ENCODE measurements at places on chromosomes 1 and 21. TPM values are rescaled to one million over a fixed set of nuclear protein-coding genes. Genes with fewer than 3 reads are reported as not detected.

- no peak for DNase-seq
- no peaks in the 10 kb centered on the region for H3K27me3 ChIP-seq
- H3K36me3 ChIP-seq: no peaks in the 10 kb centered on the region
- H3K4me1 ChIP-seq: peaks cover 8% of the 10 kb centered on the region
- H3K27ac ChIP-seq: peak overlapping the region; percentile 7
- H3K4me3 ChIP-seq: no peak overlapping the region
Measured at GRCh38 chr1:94962409-94963265, 35.7 kb upstream of the CNN3 start.

DNA sequence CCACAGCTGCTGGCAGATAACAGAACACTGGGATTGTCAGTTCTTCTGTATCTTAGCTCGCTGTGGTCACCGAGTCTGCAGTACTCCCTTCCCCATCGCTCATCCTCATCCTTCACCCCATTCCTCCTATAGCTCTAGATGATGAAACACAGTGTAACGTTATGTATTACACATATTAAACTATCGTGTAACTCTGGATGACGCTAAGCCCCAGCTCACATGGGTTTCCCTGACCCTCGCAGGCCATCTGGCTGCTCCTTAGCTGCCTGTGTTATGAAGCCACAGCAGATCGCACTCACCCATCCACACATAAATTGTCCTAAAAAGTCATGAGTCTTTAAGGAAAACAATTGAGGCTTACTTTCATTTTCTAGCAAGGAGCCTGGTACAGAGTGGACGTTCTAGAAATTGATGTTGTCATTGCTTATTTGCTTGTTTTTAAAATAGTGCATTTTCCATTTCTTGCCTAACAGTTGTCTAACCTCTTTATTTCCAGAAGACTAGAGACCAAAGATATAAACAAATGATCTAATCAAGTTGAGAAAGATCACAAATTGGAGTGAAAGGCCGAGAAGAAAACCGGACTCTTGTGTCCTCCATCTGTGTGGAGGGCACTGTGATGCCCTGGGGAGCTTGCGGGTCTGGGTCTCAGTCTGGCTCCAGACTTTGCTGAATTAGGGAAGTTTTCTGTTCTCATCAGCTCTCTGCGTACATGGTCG, 24.3 kb upstream of the PCP4 start:
- DNase-seq: no peak
- no peak overlapping the region for H3K27ac ChIP-seq
- no peaks in the 10 kb centered on the region for H3K36me3 ChIP-seq
- no peaks in the 10 kb centered on the region for H3K4me1 ChIP-seq

- DNase-seq: peak; percentile 69
- no peak overlapping the region for H3K4me3 ChIP-seq
- no peaks in the 10 kb centered on the region for H3K27me3 ChIP-seq
- H3K4me1 ChIP-seq: no peaks in the 10 kb centered on the region
- H3K27ac ChIP-seq: no peak overlapping the region
- H3K36me3 ChIP-seq: no peaks in the 10 kb centered on the region
Measured at GRCh38 chr21:40143822-40144525, 276.7 kb downstream of the PCP4 start.

- no peak for DNase-seq
- peaks cover 11% of the 10 kb centered on the region for H3K36me3 ChIP-seq
- peaks cover 10% of the 10 kb centered on the region for H3K4me1 ChIP-seq
- H3K27ac ChIP-seq: peak overlapping the region; percentile 56
- H3K27me3 ChIP-seq: no peaks in the 10 kb centered on the region
Measured at GRCh38 chr1:246592695-246593094, 26.4 kb downstream of the CNST start.

- H3K27me3 ChIP-seq: no peaks in the 10 kb centered on the region
- DNase-seq: no peak
- H3K27ac ChIP-seq: no peak overlapping the region
- no peaks in the 10 kb centered on the region for H3K36me3 ChIP-seq
- H3K4me1 ChIP-seq: no peaks in the 10 kb centered on the region
Measured at GRCh38 chr21:20644552-20644951, 353.7 kb upstream of the NCAM2 start.

- no peak for DNase-seq
- no peaks in the 10 kb centered on the region for H3K36me3 ChIP-seq
- H3K4me1 ChIP-seq: peaks cover 5% of the 10 kb centered on the region
- H3K4me3 ChIP-seq: no peak overlapping the region
- H3K27ac ChIP-seq: 0 out of 2 replicates have a peak overlapping the region, but pooled peaks have one; percentile 10
- no peaks in the 10 kb centered on the region for H3K27me3 ChIP-seq
Measured at GRCh38 chr21:37380349-37381323, 14.1 kb downstream of the DYRK1A start.

Gene SPRR2B
- not detected for polyA plus RNA-seq

GRCh38 chr1:32014948-32015273, 1.2 kb downstream of the KHDRBS1 start:
- peak overlapping the region; percentile 80 for H3K4me3 ChIP-seq
- H3K27ac ChIP-seq: peak overlapping the region; percentile 94
- H3K4me1 ChIP-seq: peaks cover 11% of the 10 kb centered on the region
- no peak for DNase-seq
- peaks cover 37% of the 10 kb centered on the region for H3K36me3 ChIP-seq
